ENCODE measurements at places on chromosomes 5 and 9.

GRCh38 chr5:142548739-142549275, 137.1 kb downstream of the FGF1 start:
- peak; percentile 30 for DNase-seq

- no peak for DNase-seq
These were observed 40.1 kb upstream of the SLC6A19 start for GRCh38 chr5:1161108-1161832.

GRCh38 chr9:110938242-110938641, 100.0 kb downstream of the LPAR1 start:
- DNase-seq = no peak

GRCh38 chr9:35518225-35518821, 28.4 kb downstream of the RUSC2 start:
- no peak for DNase-seq

DNA sequence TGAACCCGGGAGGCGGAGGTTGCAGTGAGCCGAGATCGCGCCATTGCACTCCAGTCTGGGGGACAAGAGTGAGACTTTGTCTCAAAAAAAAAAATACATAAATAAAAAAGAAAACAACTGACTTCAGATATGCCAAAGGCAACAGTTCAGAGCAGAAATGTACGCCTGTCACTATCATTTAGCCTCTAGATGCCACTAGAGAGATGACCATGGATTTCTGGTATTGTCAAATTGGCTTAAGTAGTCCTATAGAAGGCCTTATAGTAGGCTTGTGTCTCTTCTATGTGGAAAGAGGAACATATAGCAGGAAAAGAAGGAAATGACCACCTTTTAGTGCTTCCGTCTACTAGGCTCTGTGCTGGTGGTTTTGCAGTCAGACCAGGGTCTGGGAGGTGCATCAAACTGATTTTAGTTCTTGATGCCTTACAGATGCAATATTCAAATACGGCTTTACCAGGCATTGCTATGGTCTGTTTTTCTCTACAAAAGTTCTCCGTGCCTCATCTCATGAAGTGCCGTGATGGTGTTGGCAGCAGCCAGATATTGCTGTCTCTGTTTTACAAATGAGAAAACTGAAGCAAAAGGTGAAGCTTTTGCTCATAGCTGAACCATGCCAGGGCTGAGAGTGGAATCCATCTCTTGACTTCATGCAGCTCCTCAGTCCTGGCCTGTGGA, 17.2 kb downstream of the AGXT2 start:
- no peak for DNase-seq

DNA sequence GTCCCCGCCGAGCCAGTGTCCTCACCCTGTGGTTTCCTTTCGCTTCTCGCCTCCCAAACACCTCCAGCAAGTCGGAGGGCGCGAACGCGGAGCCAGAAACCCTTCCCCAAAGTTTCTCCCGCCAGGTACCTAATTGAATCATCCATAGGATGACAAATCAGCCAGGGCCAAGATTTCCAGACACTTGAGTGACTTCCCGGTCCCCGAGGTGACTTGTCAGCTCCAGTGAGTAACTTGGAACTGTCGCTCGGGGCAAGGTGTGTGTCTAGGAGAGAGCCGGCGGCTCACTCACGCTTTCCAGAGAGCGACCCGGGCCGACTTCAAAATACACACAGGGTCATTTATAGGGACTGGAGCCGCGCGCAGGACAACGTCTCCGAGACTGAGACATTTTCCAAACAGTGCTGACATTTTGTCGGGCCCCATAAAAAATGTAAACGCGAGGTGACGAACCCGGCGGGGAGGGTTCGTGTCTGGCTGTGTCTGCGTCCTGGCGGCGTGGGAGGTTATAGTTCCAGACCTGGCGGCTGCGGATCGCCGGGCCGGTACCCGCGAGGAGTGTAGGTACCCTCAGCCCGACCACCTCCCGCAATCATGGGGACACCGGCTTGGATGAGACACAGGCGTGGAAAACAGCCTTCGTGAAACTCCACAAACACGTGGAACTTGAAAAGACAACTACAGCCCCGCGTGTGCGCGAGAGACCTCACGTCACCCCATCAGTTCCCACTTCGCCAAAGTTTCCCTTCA, 1.4 kb downstream of the GLIS3 start:
- peak; percentile 58 for DNase-seq

GRCh38 chr9:26650325-26650724, 242.3 kb downstream of the CAAP1 start:
- no peak for DNase-seq

DNA sequence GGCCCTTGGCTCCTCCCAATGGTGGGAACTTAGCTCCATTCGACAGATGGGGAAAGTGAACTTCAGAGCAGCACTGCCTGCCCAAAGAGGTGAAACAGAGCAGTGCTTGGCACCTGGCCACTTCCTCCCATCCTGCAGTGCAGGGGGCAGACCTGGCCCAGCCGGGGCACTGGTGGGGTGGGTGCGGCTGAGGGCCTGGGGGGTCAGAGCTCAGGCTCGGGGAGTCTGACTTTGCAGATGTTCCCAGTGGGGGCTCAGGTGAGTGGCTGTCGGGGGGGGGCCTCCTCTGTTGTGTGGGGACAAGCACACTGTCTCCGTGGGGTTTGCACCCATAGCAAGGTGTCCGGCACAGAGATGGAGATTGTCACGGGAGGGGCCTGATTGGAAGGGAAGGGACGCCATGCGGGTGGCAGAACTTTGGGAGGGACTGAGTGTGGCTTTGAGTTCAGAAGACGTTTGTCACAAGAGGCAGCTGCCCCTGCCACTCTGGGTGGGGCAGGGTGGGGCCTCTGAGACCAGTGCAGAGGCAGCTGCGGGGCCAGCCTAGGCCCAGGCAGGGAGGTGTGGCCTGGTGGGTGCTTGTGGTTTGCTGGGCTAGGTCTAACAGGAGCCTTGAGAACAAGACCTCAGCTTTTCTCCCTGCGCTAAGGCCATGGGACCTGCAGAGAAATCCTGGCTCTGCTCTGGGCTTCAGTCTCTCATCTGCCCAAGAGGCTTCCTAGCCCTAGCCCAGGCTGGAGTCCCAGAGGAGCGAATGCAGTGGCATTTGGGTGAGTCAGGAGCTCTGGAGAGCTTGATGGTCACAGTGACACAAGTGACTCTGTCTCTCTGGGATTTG, 2.5 kb downstream of the MYMK start:
- DNase-seq = no peak

GRCh38 chr5:78236046-78236445, 58.5 kb downstream of the AP3B1 start:
- no peak for DNase-seq

DNA sequence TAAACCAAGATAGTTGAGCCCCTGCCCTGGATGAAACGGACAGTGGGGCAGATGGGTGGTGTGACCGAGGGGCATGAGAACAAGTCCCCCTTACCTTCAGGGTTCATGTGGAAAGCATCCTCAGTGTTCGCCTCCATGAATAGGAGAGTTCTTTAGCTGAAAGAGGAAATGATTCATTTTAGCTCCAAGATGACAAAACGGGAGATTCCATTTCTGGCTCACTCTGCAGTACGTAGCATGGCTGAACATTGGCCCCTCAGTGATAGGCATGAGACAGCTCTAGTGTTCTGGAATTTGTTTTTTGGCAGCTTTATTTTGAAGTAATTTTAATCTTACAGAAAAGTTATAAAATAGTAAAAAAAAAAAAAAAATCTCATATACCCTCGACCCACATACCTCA, 70.2 kb upstream of the AGXT2 start:
- DNase-seq = no peak

DNA sequence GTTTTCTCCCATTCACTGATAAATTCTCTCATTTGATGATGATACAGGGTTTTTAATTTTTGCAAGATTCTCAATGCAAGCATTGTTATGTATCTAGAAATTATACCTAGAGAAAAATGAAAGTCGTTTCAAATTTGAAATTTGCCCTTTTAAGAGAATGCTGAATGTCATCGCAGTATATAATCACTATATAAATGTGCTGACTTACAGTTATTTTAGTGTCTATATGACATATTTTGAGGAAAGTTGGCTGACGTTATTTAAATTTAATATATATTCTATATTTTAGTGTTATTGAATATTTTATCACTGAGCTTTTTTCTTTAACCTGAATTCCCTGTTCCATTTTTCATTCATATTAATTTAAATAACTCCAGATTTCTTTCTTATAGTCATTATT, 29.8 kb downstream of the LYRM7 start:
- no peak for DNase-seq

DNA sequence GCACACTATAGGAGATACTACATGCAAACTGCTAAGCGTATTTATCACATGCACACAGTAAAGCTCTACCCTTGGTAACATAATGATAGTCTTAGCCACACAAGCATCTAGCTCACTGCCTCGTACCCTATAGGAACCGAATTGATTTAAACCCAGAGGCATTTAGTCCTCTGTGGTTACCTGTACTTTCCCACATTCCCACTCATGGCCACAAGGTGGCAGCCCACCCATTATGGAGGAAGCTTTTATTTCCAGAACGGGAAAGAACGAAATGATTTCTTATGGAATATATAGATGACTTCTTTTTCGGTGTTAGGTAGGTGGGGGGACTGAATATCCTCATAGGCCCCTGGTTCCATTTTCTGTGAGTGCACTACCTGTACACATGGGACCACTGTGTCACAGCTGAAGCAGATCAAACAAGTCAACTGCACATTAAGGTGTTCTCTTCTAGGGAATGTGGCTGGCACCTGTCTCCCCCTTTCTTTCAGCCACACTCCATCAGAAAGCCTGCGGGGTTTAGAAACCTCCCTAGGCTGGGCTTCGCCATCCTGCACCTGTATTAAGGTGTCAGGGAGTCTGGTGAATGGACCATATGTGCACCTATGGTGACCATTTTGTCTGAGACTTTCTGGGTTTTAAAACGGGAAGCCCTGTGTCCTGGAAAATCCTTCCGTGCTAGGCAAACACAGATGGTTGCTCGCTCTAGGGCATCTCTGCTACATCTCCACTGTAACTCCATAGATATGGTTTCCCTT, 313.2 kb downstream of the SLIT3 start:
- DNase-seq = peak; percentile 73

- DNase-seq = no peak
These were observed 80.1 kb downstream of the MACROH2A1 start for GRCh38 chr5:135318924-135319323.

DNA sequence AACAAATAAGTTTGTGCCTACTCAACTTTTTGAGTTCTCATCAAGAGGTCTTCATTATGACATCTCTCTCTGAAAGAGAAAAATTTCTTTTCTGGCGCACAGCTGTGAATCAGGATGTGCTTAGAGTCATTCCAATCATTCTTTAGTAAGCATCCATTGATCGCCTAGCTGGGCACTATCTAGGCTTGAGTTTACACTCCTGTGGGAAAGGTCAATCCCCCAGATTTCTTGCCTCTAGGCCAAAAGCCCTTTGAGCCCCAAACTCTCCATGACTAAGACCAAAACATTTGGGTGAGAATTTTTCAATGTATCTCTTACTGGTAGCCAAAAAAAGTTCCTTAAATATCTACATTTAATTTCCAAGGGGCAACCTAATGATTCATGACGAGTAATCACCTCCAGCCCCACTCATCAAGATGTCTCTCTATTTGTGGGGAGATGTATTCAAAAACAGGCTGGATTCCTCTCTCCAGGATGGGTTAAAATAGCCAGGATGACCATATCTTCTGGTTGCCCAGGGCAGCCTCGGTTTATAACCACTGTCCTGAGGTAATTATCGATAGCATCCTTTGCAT, 101.7 kb downstream of the GNA14 start:
- DNase-seq = no peak

DNA sequence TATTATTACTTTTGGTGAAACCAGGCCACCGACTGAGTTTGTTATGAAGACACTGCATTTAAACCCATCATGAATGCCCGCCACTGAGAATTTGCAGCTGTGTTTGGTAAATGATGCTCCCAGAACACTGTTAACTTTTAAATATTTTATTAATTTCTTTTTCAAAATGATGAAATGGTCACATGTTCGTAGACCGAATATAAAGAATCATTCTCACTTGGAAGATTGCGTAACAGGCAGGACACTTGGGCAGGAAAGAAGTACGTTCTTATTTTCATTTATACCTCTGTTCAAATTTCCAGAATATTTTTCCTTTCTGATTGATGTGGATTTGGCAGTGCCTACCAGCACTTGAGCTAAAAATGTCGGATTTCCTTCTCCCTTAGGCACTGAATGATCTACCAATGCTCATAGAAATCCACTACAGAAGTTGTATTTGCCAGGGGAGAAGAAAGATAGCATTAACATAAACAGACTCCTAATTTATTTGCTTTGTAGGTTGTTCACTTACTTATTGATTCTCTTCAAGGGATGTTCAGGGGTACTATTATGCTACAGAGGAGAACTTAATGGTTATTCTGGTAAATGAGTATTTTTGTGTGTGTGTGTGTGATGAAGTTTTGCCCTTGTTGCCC, 13.8 kb downstream of the CYFIP2 start:
- no peak for DNase-seq

GRCh38 chr5:139847091-139847490, 51.5 kb downstream of the PSD2 start:
- DNase-seq = no peak

GRCh38 chr5:113358696-113359095, 76.1 kb downstream of the TSSK1B start:
- no peak for DNase-seq

GRCh38 chr9:105842023-105842644, 147.8 kb downstream of the TMEM38B start:
- peak; percentile 13 for DNase-seq

DNA sequence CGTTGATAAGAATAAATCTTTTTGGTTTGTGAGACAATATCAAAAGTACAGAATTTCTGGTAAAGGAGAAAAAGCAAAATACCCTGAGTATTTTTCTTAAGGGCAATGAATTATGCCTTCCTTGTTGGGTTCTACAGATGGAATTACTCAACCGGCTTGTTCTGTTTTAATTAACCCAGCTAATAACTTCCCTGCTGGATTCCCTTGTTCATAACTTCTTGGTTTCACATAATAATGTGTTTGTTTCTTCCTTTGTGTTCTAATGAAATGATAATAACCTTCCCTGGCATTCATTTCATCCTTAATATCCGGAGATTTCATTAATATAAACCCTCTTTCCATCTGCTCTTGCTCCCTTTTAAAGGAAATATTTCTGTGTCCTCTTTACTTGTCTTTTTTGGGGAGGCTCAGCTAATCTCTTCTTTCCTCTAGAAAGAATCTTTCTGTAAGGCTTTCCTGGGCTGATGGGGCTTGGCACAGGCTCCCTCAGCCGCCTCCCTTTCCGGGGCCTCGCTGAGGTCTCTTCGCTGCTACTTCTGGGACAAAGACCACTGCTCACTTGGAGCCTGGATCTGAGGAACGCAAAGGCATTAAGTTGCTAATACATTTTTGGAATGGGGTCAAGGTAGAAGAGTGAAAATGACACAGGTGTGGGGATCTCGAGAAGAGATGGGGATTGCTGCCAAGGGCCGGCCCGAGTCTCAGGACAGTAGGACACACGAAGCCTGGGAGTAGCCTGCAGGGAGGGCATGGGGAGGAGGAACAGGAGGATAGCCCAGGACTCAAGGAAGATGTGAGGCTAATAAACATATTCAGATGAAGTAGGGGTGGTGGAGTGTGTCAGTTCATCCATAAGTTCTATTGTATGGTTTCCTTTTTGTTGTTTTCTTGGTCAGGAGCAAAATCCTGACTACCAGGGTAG, 118.5 kb downstream of the NRG2 start:
- no peak for DNase-seq

GRCh38 chr9:100020121-100020795, 78.5 kb downstream of the ERP44 start:
- no peak for DNase-seq

- no peak for DNase-seq
These were observed 211.2 kb downstream of the GOLPH3 start for GRCh38 chr5:31962871-31963307.

GRCh38 chr5:55699041-55699688, 13.0 kb downstream of the SLC38A9 start:
- no peak for DNase-seq

All from activated CD4-positive, alpha-beta T cell treated with anti-CD3 and anti-CD28 coated beads, Interleukin-2, amount 50 U/mL, for 48 hours (primary cell).